ENCODE measurements at places on chromosomes 3 and 15.

DNA sequence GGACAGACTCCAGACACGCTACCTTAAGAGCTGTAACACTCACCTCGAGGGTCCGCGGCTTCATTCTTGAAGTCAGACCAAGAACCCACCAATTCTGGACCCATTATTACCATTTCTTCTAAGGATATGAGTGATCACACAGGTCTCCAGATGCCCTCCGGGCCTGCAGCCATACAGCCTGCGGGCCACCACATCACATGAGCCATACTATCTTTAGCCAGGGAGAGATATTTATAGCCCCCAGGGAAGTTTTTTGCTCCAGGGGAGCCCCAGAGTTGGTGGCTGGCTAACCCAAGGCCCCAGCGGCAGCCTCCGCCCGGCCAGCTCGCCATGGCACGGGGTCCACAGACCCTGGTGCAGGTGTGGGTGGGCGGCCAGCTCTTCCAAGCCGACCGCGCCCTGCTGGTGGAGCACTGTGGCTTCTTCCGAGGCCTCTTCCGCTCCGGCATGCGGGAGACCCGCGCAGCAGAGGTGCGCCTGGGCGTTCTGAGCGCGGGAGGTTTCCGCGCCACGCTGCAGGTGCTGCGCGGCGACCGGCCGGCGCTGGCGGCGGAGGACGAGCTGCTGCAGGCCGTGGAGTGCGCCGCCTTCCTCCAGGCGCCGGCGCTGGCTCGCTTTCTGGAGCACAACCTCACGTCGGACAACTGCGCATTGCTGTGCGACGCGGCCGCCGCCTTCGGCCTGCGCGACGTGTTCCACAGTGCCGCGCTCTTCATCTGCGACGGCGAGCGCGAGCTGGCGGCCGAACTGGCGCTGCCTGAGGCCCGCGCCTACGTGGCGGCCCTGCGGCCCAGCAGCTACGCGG lies at the start of gene KBTBD13:
TSS of gene KBTBD13 (plus strand) at position 261 of the 805 bp plus-strand sequence. CDS start at position 331, 70 bp downstream.
- DNase-seq = no peak

DNA sequence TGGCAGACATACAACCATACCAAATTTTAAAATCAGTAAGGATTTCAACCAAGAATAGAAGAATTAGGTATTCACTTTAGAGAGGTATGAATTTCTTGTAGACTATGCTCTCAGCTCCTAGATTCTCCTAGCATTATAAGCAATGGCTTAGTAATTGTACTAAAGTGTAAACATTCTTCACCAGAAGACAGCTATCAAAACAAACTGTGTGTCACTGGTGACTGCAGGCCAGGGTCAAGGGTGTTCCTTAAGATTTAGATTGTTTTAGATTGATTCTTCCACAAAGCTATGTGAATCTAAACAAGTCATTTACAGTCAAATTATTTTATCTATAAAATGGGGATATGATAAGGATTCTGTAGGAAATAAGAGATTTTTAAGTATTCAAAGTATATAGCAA lies 23.1 kb upstream of the GP5 start:
- no peak for DNase-seq

DNA sequence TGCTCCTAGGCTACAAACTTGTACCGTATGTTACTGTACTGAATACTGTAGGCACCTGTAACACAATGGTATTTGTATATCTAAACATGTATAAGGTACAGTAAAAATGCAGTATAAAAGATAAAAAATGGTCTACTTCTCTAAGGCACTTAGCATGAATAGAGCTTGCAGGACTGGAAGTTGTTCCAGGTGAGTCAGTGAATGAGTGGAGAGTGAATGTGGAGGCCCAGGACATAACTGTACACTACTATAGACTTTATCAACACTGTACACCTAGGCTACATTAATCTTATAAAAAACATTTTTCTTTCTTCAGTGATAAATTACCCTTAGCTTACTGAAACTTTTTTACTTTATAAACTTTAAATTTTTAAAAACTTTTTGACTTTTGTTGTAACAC lies 12.5 kb downstream of the TNFAIP8L3 start:
- DNase-seq = no peak

DNA sequence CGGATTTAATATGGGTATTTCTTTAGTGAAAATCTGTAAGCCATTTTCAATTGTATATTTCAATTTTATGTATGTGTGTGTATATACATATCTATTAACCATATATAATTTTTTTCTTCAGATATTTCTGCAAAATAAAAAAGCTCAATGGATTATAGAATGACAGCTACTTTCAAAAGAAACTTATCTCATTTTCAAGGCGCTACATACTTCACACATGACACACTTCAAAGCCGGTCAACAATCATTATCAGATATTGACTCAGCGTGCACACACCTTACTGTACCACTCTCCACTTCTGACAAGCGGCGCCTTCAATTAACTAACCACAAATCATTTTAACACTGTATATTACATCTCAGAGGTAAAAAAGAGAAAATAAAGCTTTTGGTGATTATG lies 39.6 kb downstream of the ATP13A3 start:
- DNase-seq = no peak

DNA sequence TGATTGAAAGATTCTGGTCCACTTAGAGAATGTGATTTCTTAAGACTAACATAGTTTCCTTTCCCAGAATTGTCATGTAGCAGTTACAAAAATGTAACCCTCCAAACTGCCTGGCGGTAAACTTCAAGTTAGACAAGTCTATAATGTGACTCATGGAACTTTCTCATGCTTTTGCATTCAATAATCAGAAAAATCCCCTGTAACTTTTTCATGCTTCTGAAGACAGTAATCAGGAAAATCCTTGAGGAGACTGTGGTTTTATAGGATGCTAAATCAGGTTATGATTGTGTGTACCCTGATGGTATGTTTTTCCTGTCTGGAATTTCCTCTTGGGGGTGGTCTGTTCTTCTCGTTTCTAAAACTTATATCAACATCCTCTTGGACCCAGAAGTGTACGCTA lies 74.0 kb upstream of the RARB start:
- no peak for DNase-seq

GRCh38 chr15:63362196-63362595 lies 19.4 kb downstream of the CA12 start:
- DNase-seq = no peak

DNA sequence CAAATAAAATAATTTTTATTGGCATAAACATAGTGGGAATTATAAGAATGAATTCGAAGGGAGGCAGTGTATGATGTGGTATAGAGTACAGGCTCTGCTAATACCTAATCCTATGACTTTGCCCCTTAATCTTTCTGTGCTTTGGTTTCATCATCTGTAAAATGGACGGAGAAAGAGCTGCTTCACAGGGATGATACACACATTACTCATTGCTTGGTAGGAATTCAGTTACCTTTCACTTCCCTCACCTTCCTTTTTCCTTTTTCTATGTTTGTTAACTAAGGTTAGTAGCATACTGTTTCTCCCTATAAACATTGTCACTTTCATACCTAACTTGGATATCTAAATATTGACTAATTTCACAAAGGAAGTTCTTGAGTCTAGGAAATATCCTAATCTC lies 36.2 kb downstream of the LEKR1 start:
- no peak for DNase-seq

DNA sequence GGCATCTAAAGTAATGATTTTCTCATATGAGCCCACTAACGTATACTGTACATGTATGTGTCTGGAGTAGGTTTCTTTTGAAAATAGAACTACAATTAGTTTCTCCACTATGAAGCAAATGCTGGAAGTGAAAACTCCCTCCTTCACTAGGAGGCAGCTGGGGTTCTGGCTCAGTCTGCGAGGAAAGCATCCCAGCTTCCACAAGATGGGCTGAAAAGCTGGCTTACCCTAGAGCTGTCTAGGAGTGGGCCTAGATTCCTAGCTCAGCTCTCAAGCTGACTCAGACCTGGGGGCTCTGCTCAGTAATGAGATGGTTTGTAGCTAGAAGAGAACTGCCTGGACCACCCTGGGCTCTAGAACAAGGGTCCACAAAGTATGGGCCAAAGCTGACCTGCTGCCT lies 268.3 kb downstream of the THRB start:
- no peak for DNase-seq

DNA sequence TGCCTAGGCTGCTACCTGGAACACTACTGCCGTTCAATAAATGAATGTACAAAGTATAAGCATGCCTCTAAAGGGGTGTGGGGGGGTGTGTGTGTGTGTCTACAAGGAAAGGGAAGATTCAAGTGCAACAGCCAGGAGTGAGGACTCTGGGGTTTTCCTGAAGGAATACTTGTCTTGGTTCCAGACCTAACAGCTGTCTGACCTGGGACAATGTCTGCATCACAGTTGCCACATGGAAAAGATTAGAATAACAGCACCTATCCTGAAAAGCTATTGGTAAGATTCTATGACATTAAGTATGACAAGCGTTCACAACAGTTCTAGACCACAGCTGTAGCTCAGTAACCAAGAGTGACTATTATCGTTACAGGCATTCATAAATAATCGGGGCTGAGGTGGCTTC lies 345.2 kb downstream of the FOXP1 start:
- DNase-seq = no peak

DNA sequence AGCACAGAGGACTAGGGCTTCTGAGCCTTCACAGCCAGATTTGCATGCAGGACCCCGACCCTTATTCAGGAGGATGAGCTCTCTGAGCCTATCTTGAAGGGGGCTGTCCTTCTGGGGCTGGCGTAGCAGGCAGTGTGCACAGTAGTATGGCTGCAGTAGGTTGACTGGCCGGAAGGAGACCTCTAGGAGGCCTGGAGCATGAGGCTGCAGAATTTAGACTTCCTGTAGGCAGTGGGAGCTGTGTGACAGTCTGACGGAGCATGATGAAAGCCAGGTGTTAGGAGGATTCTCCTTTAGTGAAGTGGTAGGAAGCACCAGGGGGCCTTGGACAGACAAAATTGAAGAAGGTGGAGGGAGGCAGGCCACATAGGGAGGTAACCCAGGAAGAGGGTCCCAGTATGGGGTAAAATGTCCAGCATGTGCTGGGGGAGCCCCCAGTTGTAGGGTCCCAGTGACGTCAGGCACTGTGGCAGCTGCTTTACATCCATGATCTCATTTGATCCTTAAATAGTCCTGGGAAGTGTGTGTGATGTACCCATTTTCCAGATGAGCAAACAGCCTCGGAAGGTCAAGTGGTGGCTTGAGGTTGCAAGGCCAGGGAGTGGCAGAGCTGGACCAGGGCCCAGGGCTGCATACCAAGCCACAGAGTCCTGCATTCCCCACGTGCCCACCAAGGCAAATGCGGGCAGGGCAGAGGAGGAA lies 36.1 kb downstream of the SPSB4 start:
- no peak for DNase-seq

DNA sequence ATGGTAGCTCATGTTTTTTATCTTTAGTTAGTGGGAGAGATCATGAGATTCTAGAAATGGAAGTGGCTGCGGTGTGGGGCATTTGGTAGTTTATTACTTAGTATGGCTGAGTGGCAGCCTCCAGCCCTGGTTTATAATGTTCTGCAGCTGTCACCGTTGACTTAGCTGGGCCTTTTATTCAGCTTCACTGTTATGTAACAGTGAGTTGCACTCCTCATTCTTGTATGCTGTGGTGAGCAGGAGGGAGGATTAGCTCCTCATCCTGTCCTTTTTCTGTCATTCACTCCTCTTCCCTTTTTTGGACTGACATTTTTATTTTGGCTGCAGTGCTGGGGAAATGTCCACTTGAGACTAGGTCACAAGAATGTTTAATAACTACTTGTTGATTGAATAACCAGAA lies 29.5 kb downstream of the RAD54L2 start:
- no peak for DNase-seq

DNA sequence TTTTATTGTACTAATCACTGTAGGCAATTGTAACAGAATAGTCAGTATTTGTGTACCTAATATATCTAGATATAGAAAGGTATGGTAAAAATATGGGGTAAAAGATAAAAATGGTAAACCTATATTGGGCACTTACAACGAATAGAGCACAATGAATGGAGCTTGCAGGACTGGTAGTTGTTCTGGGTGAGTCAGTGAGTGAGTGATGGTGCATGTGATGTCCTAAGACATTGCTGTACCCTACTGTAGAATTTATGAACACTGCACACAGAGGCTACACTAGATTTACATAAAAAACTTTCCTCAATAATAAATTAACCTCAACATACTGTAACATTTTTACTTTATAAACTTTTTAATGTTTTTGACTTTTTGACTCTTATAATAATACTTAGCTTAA lies 274.3 kb upstream of the PPP2R3A start:
- DNase-seq = no peak

- no peak for DNase-seq
Observed at GRCh38 chr3:61141227-61141626, 110.0 kb downstream of the FHIT start.

DNA sequence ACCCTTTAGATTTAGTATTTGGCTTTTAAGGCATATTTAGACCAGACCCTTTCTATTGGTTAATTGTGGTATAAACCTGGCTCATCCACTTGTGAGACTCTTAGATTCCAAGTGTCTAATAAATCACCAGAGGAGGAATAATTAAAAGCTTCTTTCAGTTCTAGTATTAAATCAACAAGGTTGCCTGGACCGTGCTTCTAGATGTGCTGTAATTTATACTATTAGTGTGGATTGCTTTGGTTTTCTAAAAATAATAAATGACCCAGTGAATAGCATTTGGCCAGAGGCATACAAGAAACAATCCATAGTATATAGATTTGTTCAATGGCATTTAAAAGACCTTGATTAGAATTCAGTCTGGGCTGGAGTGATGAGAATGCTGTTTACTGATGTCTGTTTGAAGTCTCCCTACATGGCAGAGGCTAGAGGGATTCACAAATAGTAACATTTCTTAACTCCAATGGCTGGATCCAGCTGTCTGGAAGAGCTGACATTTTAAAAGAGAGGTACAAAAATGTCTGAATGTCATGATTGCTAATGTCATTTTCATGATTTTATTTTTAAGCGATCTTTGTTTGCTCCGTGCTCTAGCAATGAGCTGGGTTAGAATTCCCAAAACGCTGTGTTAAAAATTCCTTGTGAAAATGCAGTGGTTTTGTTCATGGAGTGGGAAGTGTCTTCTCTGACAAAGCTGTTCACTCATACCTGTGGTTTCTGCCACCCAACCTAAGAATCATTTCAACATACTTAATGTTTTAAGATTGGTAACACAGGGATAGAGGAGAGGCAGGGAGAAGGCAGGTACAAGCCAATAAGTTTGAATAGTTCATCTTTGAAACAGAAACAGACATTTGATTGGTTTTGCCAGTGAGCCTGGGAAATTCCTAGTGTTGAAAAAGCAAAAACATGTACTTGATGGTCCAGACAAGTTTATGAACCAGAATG lies 89.9 kb downstream of the RBMS3 start:
- no peak for DNase-seq

DNA sequence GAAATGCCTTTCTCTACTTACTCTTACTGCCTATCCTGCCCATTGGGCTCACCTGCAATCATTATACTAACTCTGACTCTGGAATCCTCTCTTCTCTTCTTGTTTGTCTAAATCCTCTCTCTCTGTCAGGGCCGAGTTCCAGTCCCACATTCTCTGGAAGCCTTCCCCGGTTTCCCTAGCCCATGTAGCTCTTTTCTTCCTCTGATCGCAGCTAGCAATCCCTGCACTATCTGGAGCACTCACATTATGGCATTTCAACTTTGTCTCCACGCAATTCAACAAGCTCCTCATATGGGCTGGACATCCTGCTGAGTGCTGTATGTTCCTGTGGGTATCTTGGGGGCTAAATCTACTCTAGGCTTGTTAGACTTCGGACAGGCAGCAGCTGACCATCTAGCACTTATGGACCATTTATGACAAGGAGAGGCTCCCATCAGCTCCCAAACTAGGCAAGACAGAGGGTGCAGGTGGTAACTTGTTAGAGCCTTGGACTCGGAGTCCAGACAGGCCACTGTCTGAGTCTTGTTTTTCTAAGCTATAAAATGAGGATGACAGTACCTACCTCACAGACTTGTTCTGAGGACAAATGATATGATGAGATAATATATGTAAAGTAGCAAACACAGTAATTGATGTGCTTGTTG lies 58.3 kb downstream of the EPHB3 start:
- DNase-seq = no peak

GRCh38 chr3:117728226-117728625 lies 1018.6 kb downstream of the TUSC7 start:
- DNase-seq = no peak
